Activated naive CD4-positive, alpha-beta T cell (primary cell): ENCODE measurements at places on chromosomes 5 and 9.
A peak's percentile ranks its signal among the peaks of the same experiment; 100 is the strongest.

GRCh38 chr9:76109953-76110352 is 219.5 kb downstream of the PCSK5 start:
- DNase-seq = no peak

DNA sequence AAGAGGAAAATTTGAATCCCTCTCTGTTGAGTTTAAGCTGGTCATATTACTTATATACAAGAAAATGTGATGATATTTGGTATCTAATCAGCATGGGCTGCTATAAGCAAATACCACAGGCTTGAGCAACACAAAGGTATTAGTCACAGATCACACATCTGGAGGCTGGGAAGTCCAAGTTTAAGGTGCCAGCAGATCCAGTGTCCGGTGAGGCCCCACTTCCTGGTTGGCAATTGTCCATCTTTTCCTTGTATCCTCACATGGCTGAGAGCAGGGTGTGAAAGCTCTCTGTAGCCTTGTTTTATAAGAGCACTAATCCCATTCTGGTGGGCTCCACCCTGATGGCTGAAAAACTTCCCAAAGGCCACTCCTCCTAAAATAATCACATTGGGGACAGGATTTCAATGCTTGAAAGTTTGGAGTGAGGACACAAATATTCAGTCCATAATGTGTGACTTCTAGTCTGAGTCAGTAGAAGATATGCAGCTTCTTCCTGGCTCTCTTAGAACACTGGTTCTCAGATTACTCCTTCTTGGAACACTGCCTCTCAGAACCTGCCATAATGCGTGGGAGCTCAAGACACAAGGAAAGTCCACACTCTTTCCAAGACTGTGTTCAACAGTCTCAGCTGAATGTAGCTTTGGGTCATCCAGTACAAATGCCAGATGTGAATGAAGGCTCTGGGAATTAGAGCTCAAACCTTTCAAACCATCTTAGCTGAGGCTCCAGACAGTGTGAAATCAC is 124.1 kb downstream of the PRDM9 start:
- no peak for DNase-seq

- no peak for DNase-seq
Measured at GRCh38 chr9:13487936-13488335, 208.4 kb upstream of the MPDZ start.

DNA sequence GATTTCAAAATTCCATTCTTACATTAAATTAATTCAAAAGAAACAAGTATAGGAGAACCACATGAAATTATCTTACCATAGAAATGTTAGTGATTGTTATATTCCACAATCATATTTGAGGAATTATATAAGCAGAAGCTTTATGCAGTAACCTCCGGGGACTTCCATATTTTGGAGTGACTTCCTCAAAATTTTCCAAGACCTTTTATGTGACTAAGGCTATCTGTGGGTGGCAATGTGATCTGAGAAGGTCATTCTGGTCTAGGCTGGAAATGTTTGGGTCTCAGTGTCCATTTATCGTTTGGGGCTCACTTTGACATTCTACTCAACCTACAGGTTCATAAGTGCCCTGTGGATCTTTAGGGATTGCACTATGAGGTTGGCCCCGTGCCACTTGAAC is 776.6 kb downstream of the CDH12 start:
- DNase-seq = no peak

DNA sequence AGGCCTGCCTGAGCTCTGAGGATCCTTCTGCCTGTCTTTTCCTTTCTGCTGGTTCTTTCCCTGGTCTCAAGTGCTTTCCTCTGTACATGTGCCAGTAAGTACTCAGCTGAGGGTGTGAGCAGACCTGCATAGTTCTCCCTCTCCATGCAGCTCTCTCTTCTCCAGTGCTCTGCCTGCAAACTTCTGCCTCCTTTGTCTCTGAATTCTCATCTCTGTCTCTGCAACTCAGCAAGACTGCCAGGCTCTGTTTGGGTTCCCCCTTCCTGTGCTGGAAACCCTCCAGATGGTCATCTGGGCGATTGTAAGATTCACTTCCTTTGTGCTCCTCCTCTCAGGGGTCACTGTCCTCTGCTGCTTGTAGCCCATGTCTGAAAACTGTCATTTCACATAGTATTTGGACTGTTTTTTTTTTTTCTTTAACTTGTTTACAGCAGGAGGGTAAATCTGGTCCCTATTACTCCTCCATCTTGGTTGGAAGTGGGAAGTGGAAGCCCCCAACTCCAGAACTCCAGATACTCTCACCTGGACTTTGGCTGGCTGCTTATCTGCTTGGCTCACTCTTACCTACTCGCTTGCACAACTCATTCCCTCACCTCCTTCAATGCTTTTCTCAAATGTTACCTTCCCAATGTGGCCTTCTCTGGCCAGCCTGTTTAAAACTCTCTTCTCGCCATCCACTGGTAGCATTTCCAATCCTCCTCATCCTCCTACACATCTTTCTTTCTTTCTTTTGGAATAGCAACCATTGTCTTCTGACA is 175.3 kb upstream of the TBC1D2 start:
- DNase-seq = no peak

DNA sequence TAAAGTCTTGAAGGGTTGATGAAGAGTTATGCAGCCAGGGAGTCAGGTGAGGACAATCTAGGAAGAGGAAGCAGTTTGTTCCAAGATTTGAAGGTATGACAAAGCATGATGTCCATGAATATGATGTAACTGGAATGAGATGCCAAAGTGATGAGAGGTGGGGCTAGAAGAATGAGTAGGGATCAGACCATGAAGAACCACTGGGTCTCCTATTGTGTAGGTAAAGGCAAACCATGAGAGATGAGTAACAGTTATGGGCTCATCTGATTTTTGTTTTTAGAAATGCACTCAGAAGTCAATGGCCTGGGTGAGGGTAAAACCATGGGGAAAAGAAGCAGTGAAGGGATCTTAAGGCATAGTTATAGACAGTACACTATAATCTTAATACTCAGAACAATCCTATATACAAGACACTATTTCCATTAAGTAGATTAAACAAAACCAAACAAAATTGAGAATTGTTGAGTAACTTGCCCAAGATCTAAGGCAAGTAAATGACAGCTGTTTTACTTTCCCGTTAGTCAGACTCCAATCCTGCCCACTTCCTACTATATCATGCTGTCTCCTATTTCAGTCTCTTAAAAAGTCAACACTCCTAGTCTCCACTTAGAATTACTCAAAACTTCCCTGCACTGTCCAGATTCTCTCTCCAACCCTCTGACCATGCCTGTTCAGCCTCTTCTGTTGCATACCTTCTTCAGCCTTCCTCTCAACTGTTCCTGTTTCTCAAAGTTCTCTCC is 393.8 kb upstream of the MEF2C start:
- DNase-seq = no peak

- no peak for DNase-seq
Measured at GRCh38 chr9:12801663-12802062, 26.8 kb downstream of the LURAP1L start.

DNA sequence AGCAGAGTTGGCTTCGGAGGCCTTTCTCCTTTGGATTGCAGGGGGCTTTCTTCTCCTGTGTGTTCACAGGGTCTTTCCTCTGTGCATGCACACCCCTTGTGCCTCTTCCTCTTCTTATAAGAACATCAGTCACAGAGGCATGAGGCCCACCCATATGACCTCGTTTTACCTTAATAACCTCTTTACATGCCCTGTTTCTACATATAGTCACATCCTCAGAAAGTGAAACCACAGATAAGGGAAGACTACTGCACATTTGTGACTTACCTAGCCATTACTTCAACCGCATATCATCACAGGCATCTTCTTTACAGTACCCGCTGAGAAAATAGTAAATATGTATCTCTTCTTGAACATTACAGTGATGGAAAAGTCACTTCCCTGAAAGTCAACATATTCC is 204.9 kb upstream of the TARS1 start:
- no peak for DNase-seq

GRCh38 chr9:83509402-83509801 is 28.8 kb downstream of the FRMD3 start:
- DNase-seq = no peak

DNA sequence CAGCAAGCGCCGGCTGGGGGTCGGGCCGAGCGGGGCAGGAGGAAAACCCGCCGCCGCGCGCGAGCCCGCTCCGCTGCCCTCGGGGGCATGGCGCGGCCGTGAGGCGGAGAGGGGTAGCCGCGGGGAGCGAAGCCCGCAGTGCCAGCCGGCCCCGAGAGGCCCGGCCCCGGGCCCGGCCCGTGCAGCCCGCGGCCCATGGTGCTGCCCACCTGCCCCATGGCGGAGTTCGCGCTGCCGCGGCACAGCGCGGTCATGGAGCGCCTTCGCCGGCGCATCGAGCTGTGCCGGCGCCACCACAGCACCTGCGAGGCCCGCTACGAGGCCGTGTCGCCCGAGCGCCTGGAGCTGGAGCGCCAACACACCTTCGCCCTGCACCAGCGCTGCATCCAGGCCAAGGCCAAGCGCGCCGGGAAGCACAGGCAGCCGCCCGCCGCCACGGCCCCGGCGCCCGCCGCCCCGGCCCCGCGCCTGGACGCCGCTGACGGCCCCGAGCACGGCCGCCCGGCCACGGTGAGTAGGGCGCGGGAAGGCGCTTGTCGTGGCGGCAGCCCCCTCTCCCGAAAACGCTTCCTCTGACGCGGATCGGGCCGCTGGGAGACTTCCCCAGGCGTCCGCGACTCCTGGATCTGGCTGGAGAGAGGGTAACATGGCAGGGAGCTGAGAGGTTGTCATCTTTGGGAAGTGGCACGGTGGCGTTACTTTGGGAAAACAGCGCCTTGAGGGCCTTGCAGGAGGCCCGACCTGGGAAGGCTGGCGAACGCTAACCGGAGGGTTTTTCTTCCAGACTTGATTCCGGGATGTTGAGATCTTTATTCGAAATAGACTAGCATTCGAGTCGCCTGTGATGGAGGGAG is 523 bp downstream of the MAML1 start:
- DNase-seq = no peak

DNA sequence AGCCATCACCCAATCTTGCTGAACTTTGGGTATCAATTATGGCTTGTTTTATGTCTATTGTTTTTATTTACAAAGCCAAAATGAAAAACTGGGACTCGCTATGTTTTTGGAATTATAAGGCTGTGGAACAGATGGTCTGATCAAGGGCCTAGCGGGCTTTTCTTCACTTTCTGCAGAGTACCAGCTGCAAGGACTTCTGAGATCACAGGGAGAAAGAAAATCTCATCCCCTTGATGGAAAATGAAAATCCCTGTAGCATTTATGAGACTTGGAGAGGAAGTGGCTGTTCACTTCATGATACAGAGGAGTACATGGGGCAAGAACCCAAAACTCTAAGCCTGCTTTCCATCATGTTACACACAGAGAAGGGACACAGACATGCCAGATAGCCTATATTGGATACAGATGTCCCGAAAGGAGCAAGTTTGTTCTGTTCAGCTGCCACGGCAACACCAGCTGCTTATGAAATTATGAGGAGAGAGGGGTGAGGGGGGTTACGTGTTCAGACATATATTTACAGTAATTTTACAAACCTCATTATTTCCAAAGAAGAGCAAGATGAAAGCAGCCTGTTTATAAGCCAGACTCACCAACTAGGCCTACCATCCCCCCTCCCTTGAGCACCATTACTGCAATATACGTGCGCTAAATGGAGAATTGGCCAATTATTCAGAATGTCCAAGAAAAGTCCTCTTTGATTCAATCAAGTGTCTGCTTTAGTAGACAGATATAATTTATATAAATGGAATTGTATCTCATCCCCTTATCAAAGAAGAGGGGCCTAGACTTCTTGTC is 220.0 kb downstream of the MARCHF11 start:
- DNase-seq = no peak

DNA sequence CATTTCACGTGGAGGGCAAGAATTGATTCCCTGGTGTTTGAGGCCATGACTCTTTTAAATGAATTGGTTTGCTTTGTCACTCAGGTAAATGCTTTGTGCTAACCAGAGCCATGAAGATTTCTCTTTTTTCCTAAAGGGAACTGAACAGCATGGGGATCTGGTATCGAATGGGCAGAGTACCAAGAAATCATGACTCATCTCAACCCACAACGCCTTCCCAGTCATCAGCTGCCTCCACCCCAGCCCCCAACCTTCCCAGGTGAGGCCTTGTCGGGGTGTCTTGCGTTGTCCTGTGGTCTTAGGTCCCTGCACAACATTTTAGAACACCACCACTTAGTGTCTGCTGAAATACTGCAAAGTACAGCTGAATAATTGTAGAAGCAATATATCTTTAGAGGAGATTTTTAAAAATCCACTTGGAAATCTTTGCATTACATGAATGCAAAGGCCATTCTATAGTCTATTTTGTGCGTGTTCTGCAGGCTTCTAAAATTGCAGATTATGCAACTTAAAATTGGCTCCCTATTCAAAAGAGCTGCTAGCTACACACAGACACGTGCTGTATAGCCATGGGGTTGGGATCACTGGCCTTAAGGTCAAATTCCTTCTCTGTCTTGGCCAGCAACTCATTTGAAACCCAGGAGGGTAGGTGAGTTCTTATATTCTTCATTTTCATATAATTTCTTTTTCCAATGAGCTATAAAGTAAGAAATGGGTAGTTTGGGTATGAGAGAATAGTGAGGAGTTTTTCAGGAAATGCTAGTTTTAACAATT is 69.0 kb downstream of the MVB12B start:
- no peak for DNase-seq

GRCh38 chr5:34660444-34660843 is 4.3 kb downstream of the RAI14 start:
- DNase-seq = no peak

DNA sequence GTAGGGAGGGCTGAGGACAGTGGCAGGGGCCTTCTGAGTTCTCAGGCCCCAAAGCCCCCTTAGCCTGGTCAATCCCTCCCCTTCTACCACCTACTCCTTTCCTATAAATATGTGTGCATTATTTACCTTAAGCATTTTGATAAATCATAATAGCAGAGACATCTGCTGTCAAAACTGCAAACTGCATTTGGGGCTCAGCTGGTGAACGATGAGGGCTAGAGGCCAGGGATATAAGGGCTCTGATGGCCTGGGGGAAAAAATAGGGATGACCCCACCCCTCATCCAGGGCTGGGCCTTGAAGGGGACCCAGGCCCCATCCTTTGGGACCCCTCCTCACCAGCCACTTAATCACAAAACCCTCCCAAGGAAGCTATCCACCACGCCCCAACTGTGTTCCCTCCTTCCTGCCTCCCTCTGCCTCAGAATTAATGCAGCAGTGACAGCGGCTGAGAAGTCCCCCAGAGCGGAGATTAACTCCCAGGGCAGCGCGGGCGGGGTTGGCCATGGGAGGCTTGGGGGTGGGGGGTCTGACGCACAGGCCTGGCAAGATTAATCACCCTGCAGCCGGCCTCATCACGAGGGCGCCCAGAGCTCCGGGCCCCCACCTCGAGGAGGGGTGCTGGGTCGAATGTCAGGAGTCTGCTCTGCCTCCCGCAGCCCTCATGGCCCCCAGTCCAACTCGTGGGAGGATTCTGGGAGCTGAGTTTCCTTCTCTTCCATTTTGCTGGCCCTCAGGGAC is 42.1 kb downstream of the CXXC5 start:
- DNase-seq = no peak

DNA sequence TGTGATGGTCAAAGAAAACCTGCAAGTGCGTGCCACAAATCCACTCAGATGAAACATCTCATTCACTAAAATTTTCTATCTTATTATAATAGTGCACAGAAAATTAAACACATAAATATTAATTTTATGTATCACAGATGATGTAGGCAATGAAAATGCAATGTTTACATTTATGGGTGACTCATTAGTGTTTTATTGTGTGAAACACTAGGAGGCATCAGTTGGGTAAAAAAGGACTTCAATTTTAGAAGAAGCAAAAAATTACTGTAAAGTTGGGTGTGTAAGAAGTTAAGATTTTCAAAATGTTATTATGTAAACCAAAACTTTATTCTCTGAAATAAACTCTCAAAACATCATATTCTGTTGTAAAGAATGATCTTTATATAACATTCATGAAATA is 4.0 kb downstream of the MEF2C start:
- no peak for DNase-seq

- peak; percentile 64 for DNase-seq
Measured at GRCh38 chr9:34701023-34701768, 8.7 kb downstream of the CCL21 start.
